ENCODE measurements at places on chromosomes 3 and 15.

GRCh38 chr15:57422113-57422754 is 45.9 kb downstream of the CGNL1 start:
- DNase-seq: no peak

- no peak for DNase-seq
Observed at GRCh38 chr15:56782306-56782705, 49.0 kb upstream of the ZNF280D start.

- no peak for DNase-seq
Observed at GRCh38 chr15:61521953-61522352, 292.9 kb upstream of the RORA start.

- no peak for DNase-seq
Observed at GRCh38 chr15:86653344-86654197, 573.9 kb downstream of the AGBL1 start.

DNA sequence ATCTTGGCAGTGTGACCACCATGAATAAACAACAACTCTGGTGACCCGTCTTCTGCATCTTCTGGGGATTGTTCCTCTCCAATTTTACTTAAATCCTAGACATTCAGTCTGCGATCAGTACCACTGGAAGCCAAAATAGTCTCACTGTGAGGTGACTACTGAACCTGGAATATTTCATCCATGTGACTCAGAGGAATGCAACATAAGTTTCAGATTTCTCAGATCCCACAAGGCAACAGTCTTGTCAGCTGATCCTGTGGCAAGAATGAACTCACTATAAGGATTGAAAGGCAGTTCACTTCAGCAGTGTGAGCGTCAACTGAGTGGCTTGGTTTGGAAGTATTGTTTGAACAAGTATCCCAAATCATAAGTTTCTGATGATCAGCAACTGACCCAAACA is 13.2 kb downstream of the NSUN3 start:
- DNase-seq: no peak

- DNase-seq: no peak
Observed at GRCh38 chr3:80096909-80097308, 329.1 kb upstream of the ROBO1 start.

DNA sequence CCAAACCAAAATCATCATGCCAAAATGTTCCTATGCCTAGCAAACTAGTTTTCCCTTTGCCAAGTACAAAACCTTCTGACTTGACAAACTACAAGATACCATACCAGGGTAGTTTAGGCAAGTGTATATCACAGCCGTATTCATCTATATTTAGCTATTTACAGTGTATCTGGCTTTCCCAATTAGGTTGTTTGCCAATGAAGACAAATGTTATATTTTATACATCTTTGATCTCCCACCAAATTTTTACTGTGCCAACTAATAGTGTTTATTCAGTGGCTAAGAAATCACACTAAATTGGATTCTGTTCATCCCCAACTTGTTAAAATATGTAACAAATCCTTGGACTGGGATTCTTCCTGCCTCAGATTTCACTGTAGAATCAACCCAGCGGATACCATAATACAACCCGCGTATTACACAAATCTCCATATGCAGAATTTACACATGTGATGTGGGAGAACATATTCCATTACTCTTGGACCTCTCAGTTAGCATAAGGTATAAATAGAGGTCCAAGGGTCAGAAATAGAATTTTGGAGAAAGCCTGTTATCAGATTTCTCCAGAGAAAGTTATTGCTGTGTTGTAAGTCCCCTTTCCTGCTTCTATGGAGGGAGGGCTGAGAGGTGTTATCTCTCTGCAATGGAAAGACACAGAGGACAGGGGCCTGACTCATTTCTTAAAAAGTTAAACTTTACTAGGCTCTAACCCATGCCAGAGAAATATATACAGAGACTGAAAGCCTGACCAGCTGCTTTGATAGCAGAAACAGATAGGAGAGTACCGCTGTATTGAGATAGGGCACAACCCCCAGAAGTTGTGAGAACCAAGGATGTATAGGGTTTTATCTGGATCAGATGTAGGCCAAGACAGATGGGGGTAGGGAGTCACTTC is 467.0 kb downstream of the FGF12 start:
- DNase-seq: no peak

GRCh38 chr15:38921471-38921870 is 356.9 kb upstream of the RASGRP1 start:
- no peak for DNase-seq

Measured in H7 (cell line).